ENCODE measurements at places on chromosomes 13 and 19.

- peak; percentile 6 for DNase-seq
These were observed 34.1 kb upstream of the TFDP1 start for GRCh38 chr13:113550453-113550852.

- no peak for DNase-seq
These were observed 4.2 kb downstream of the NAPA start for GRCh38 chr19:47510516-47511127.

DNA sequence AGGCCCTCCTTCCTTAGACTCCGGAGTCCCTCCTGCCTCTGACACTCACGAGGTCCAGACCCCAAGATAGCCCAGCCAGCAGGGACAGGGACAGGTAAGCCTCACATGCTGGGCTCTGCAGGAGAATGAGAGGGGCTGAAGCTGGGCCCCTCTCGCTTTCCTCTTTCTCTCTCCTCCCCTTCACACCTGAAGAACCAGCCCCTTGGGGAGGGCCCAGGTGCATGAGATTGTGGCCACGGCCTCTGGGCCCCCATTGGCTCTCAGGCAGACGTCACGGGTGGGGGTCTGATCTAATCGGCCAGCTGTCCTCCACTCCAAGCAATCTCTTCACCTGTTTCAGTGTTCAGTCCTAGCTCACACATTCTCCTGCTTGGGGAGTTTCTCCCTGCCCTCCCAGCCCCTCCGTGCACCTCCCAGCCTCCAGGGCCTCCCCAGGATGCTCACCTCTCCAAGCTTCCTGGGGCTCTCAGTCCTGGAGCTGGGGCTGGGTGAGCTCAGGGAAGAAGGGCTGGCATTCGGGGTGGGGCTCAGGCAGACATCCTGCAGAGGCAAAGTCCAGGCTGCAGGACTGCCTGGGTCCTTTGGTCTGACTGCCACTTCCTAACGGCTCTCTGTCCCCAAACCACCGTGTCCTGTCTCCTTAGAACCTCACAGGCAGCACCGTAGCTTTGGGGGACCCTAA is 2.8 kb downstream of the TMEM150B start:
- DNase-seq, result no peak

GRCh38 chr13:42834946-42835345 is 53.6 kb downstream of the FAM216B start:
- no peak for DNase-seq

- DNase-seq, result no peak
These were observed 6.8 kb upstream of the BCAT2 start for GRCh38 chr19:48817585-48818124.

DNA sequence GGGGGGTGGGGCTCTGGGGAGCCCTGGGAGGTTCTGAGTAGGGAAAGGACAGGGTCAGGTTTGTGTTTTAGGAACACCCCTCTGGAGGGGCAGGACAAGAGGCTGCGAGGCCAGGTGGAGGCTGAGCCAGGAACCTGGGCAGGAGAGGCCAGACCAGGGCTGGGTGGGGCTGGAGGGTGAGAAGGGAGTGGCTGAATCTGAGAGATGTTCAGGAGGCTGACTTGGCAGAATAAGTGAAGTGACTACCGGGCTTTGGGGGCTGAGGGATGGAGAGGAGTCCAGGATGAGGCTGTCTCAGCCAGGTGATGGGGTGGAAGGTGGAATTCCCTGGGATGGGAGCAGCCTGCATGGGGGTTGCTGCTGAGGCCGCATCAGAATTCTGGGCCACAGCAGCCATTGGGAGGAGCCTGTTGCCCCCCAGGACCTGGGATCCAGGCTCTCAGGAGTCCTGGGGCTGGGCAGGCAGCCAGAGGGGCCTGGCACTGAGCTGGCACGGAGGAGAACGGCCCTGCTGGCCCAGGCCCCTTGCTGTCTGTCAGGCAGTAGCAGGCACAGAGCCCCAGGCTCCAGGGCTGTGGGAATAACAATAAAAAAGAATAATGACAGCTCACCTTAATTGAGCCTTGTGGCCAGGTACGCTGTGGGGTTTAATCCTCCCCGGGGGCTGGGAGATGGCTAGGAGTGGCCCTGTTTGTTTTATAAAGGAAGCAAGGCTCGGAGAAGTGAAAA is 3.3 kb downstream of the PPP5C start:
- no peak for DNase-seq

GRCh38 chr13:76512721-76513145 is 373.5 kb downstream of the KCTD12 start:
- no peak for DNase-seq

Data from lower leg skin (tissue), 4 donors.